Breast epithelium (tissue), 4 donors: ENCODE measurements at places on chromosomes 4 and X. TPM values are rescaled to one million over a fixed set of nuclear protein-coding genes. Genes with fewer than 3 reads are reported as not detected.

DNA sequence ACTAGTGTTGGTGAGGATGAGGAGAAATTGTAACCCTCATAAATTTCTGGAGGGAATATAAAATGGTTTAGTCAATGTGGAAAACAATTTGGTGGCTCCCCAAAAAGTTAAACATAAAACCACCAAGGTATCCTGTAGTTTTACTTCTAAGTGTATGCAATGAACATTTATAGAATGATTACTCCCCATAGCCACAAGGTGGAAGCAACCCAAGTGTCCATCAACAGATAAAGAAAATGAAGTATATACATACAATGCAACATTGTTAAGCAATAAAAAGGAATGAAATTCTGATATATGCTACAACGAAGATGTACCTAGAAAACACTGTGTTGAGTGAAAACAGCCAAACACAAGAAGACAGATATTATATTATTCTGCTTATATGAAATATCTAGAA is 569.1 kb upstream of the GRID2 start:
- no peak overlapping the region for H3K4me3 ChIP-seq
- no peak overlapping the region for H3K27ac ChIP-seq
- no peaks in the 10 kb centered on the region for H3K27me3 ChIP-seq

DNA sequence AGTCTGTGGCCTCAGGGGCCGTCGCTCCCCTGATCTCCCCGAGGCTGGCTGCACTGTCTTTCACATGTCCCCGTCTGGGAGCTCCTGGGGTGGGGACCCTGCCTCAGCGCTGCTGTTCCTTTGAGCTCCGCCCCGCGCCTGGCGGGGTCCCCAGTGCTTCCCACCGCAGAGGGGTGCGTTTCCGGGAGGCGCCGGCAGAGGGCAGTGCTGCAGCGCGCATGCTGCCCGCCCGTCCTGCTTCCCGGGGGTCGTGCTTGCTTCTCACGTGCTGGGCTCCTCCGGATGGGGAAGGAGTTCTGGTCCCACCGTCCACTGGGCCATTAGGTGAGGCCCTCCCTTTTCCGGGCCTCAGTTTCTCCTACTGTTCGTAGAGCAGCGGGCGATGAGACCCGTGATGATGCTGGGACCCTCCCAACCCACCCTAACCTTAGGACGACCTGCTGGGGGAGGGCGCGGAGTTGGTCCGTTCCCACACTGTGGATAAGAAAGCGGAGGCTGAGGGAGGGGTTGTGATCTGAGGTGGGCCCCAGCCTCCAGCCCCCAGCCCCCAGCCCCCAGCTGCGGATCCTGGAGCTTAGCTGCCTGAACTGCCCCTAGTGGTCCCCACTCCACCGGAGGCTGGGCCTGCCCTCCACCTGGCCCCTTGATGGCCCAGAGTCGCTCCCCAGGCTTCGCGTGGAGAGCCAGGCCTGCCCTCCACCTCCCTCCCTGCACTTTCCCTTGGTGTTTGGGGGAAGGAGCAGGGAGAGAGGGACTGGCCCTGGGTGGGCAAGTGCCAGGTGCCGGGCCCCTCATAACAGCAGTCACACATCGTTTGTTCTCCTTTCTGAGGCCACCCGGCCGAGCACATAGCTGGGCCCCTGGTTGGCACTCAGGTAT is 15.3 kb downstream of the CPZ start:
- no peaks in the 10 kb centered on the region for H3K4me1 ChIP-seq
- H3K27ac ChIP-seq: no peak overlapping the region
- H3K4me3 ChIP-seq: peak overlapping the region; percentile 13
- peaks cover 18% of the 10 kb centered on the region for H3K27me3 ChIP-seq
- H3K36me3 ChIP-seq: no peaks in the 10 kb centered on the region

DNA sequence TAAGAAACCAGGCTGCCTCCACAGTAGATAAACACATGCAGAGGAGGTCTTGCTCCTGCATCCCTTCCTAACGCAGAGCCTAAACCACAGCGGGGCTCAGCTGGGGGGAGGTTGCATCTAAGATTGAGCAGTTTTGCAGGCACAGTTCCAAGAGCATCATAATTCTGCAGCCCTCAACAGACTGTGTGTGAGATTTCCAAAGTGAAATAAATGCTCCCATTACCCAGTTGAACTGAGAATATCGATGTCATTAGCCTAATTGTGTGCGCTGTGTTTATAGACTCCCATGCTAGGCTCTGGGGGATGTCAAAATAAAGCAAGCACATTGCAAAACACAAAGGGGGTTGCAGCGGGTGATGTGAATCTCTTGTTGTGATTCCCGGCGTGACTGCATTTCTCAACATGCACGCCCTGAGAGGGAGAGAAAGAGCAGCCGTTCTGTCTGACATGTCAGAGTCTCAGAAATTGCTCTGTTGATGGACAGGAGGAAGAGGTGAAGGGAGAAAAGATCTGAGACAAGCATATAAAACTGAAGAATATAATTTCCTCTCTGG is 150.0 kb upstream of the PSAPL1 start:
- no peak overlapping the region for H3K27ac ChIP-seq
- no peak for DNase-seq
- H3K4me3 ChIP-seq: no peak overlapping the region
- no peaks in the 10 kb centered on the region for H3K36me3 ChIP-seq
- H3K27me3 ChIP-seq: no peaks in the 10 kb centered on the region

DNA sequence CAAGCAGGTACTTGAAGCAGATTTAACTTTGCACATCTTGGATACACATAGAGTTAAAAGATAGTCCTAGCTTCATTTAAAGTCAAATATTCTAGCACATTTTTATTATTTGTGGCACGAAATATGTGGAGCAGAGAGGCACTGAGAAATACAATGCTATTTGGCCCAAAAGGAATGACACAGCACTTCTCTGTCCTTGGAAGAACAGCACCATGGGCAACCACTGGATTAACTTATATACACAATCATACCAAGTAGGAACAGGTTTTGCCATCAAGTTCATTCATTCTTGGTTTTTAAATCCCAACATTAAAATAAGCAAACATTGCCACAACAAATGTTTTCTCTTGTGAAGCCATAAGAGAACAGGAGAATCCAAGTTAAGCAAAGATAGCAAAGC is 924 bp upstream of the ENAM start:
- H3K4me1 ChIP-seq: no peaks in the 10 kb centered on the region

DNA sequence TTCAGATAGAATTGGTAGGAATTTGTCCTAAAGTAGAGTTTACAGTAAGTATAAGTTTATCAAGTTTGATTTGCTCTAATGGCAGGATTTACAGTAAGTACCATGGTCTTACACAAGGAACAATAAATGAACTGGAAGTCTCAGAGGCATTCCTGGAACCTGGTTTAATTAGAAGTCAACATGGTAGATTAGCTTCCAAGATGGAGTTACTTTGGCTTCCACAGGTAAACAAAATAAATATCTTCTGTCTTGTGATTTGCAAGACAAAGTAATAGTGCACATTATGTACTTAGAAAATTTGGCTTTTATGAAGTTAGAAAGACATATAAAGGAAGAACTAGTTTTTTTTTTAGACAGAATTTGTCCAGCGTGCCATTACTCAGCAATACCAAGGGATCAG is 190.7 kb downstream of the GLUD2 start:
- no peak for DNase-seq
- H3K4me3 ChIP-seq: no peak overlapping the region
- no peaks in the 10 kb centered on the region for H3K4me1 ChIP-seq
- no peaks in the 10 kb centered on the region for H3K36me3 ChIP-seq
- no peak overlapping the region for H3K27ac ChIP-seq

GRCh38 chrX:101958139-101958538 is 26.3 kb upstream of the ZMAT1 start:
- H3K4me1 ChIP-seq: no peaks in the 10 kb centered on the region
- H3K36me3 ChIP-seq: no peaks in the 10 kb centered on the region
- no peaks in the 10 kb centered on the region for H3K27me3 ChIP-seq
- H3K27ac ChIP-seq: no peak overlapping the region

GRCh38 chrX:15973299-15973698 is 118.7 kb upstream of the AP1S2 start:
- H3K27ac ChIP-seq: no peak overlapping the region
- no peak overlapping the region for H3K4me3 ChIP-seq
- no peaks in the 10 kb centered on the region for H3K4me1 ChIP-seq
- DNase-seq: no peak
- peaks cover 37% of the 10 kb centered on the region for H3K27me3 ChIP-seq
- no peaks in the 10 kb centered on the region for H3K36me3 ChIP-seq

GRCh38 chrX:44234541-44234940 is 108.9 kb downstream of the EFHC2 start:
- H3K4me1 ChIP-seq: no peaks in the 10 kb centered on the region
- H3K36me3 ChIP-seq: no peaks in the 10 kb centered on the region
- H3K27ac ChIP-seq: no peak overlapping the region
- no peak overlapping the region for H3K4me3 ChIP-seq

DNA sequence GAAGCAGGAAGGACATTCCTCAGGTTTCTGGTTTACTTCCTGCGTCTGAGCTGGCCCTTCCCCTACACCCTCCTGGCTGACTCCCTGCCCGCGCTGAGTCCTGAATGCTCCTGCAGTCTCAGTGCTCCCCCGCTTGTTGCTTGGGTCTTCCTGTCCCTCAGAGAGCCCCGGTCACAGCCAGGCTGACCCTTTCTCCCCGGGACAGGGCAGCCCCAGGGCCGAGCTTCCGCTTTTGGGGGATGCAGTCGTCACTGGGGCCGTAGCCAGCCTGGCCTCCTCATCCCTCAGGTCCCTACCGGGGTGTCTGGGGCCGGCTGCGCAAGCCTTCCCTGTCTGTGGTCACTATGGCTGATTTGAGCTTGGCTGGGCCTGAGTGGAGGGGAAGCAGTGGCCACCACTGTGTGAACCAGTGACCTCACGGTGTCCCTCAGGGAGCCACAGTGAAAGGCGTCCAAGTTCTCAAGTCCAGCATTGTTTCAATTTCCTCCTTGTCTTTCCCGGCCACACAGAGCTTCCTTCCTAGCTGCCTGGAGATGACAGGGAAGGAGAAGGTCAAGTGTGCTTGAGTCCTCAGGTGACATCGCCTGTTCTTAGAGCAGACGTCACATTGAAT is 34.1 kb upstream of the ASMTL start:
- H3K27ac ChIP-seq: peak overlapping the region; percentile 51
- no peaks in the 10 kb centered on the region for H3K27me3 ChIP-seq
- no peak overlapping the region for H3K4me3 ChIP-seq
- DNase-seq: no peak
- H3K36me3 ChIP-seq: no peaks in the 10 kb centered on the region

DNA sequence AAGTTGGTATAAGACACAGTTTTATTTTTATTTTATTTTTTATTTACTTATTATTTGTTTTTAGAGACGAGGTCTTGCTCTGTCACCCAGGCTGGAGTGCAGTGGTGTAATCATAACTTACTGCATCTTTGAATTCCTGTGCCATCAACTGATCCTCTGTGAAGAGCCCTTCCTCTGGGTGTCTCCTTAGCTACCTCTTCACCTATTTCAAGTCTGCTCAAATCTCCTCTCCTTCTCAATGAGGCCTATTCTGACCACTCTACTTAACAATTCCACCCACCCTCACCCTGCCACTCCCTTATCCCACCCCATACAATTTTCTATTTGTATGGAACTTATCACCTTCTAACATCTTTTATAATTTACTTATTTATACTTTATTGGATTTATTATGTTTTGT is 183.4 kb downstream of the PPP3CA start:
- no peaks in the 10 kb centered on the region for H3K27me3 ChIP-seq
- no peak for DNase-seq
- H3K4me1 ChIP-seq: no peaks in the 10 kb centered on the region
- peak overlapping the region; percentile 43 for H3K27ac ChIP-seq

GRCh38 chr4:33532821-33533220 is 2711.5 kb downstream of the ARAP2 start:
- H3K27me3 ChIP-seq: no peaks in the 10 kb centered on the region
- H3K4me1 ChIP-seq: no peaks in the 10 kb centered on the region

DNA sequence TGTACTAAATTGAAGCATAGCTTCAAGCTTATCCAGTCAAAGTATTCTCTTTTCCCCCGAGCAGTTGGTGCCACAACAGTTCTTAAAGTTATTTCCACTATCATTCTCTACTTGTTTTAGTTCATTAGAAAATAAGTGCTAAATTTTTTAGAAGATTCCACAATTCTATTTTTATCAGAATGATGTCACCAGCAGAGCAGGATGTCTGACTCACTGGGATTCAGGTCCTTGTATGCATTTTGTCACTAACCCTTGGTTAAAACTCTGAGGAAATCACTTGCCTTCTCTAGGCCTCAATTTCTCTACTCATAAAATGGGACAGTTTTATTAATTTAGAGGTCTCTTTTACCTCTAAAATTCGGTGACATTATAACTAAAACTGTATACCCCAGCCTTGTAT is 3.4 kb downstream of the DDX53 start:
- no peaks in the 10 kb centered on the region for H3K36me3 ChIP-seq
- no peaks in the 10 kb centered on the region for H3K4me1 ChIP-seq
- H3K27ac ChIP-seq: no peak overlapping the region
- H3K4me3 ChIP-seq: no peak overlapping the region
- no peaks in the 10 kb centered on the region for H3K27me3 ChIP-seq

- no peak for DNase-seq
- H3K4me3 ChIP-seq: no peak overlapping the region
- no peaks in the 10 kb centered on the region for H3K36me3 ChIP-seq
These were observed 12.2 kb downstream of the SLITRK4 start for GRCh38 chrX:143623657-143624056.

DNA sequence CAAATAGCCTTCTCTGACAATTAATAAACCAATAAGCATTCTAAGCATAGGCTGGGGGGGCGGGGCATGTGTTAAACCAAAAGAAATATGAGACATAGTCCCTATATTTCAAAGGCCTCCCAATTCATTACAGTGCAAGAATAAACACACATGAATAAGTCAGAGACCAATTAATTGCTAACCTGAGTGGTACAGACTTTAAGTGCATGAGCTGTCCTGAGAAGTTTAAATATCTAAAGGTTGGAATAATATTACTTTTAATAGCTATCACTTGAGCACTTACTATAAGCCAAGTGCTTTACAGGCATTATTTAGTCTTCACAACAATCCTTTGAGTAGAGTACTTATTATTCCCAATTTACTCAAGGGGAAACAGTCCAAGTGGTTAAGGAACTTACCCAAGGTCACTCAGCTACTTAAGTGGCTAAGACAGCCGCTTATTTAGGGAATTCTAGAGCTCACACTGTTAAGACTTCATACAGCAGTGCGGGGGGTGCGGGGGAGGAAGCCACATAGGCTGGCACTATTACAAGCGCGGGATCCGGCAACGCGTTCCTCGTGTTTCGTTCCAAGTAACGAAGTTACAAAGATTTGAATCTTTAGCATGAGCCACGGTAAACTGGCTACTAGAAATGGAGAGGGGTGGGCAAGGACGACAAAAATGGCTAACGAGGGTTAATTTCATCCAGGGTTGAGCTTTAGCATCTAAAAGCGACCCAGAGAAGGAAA is 1.4 kb downstream of the THOC2 start:
- H3K4me1 ChIP-seq: no peaks in the 10 kb centered on the region
- no peaks in the 10 kb centered on the region for H3K36me3 ChIP-seq
- peak overlapping the region; percentile 78 for H3K4me3 ChIP-seq
- H3K27ac ChIP-seq: peak overlapping the region; percentile 84
- DNase-seq: no peak

- no peaks in the 10 kb centered on the region for H3K36me3 ChIP-seq
- no peaks in the 10 kb centered on the region for H3K27me3 ChIP-seq
- H3K27ac ChIP-seq: no peak overlapping the region
- peak; percentile 38 for DNase-seq
- no peaks in the 10 kb centered on the region for H3K4me1 ChIP-seq
These were observed 1.6 kb downstream of the APBB2 start for GRCh38 chr4:41212616-41213203.

Gene SRPX
- total RNA-seq: 168 TPM

Gene GPR82
- total RNA-seq: 0.44 TPM

Gene FAM47E
- total RNA-seq: 6.1 TPM

Gene CT47B1
- total RNA-seq: not detected

Gene ENOX2
- 20.3 TPM for total RNA-seq

Gene ZMAT1
- total RNA-seq: 16.7 TPM
